WTC11 (cell line): ENCODE measurements at places on chromosomes 3 and 15. TPM values are rescaled to one million over a fixed set of nuclear protein-coding genes. Genes with fewer than 3 reads are reported as not detected.

DNA sequence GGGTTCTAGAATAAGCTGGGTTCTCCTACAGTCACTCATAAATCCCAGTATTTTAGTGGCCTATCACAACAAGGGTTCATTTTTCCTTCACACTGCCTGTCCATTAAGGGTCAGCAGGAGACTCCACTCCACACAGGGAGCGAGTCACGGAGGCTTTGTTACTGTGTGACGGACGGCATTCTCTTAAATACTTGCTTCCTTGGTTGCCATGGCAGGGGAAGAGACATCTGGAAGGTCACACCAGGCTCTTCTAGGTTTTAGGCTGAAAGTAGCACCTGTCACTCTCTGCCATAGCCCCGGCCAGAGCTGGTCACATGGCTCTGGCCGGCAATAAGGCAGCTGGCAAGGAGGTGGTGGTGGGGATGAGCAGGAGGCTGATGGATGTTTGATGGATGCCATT lies 89.4 kb upstream of the ANKRD34C start:
- H3K36me3 ChIP-seq = no peaks in the 10 kb centered on the region
- peaks cover 2% of the 10 kb centered on the region for H3K27me3 ChIP-seq
- H3K27ac ChIP-seq = no peak overlapping the region
- DNase-seq = no peak

The SPG11 gene
- 46.4 to 54.3 TPM (median 50.7 TPM) in 3 replicates for total RNA-seq

- H3K4me3 ChIP-seq = no peak overlapping the region
- H3K4me1 ChIP-seq = peaks cover 13% of the 10 kb centered on the region
- no peak overlapping the region for H3K27ac ChIP-seq
- no peak for DNase-seq
- no peaks in the 10 kb centered on the region; the same call in none of the 2 replicates for H3K27me3 ChIP-seq
Measured at GRCh38 chr15:77866596-77867125, 210.8 kb downstream of the TBC1D2B start.

The GOLGA6L9 gene
- 7.3 to 9.4 TPM (median 8.0 TPM) in 3 replicates for total RNA-seq

- DNase-seq = no peak
- peaks cover 4% of the 10 kb centered on the region; the same call in 1 of the 2 replicates for H3K36me3 ChIP-seq
- peaks cover 21% of the 10 kb centered on the region for H3K27me3 ChIP-seq
- H3K27ac ChIP-seq = no peak overlapping the region
- peaks cover 55% of the 10 kb centered on the region for H3K4me1 ChIP-seq
- no peak overlapping the region for H3K4me3 ChIP-seq
Measured at GRCh38 chr15:67843571-67844387, 3.9 kb upstream of the RNU6-1 start.

The CASR gene
- 0.16 to 0.24 TPM (median 0.21 TPM) in 3 replicates for total RNA-seq

DNA sequence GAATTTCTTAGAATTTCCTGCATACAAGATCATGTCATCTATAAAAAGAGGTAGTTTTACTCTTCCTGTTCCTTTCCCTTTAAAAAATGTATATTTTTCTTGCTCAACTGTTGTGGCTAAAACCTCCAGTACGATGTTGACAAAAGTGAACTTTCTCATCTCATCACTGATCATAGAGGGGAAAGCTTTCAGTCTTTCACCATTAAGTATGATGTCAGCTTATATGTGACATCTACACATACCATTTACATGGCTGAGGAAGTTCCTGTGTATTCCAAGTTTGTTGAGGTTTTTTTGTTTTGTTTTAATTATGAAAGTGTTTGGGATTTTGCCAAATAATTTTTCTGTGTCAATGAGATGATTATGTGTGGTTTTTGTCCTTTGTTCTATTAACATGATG lies 173.6 kb downstream of the PLD1 start:
- no peak for DNase-seq
- H3K27ac ChIP-seq = no peak overlapping the region
- H3K36me3 ChIP-seq = 0 out of 2 replicates have a peak, but pooled peaks cover 3% of the 10 kb centered on the region

GRCh38 chr3:179473565-179473964 lies 22.3 kb upstream of the GNB4 start:
- no peaks in the 10 kb centered on the region for H3K36me3 ChIP-seq
- DNase-seq = no peak
- H3K27me3 ChIP-seq = no peaks in the 10 kb centered on the region
- no peak overlapping the region for H3K4me3 ChIP-seq
- H3K4me1 ChIP-seq = 0 out of 2 replicates have a peak, but pooled peaks cover 2% of the 10 kb centered on the region

GRCh38 chr3:143414571-143415253 lies 295.1 kb downstream of the CHST2 start:
- peaks cover 13% of the 10 kb centered on the region for H3K4me1 ChIP-seq
- H3K4me3 ChIP-seq = no peak overlapping the region
- H3K27me3 ChIP-seq = no peaks in the 10 kb centered on the region

The SPATA12 gene
- total RNA-seq = 0.18 to 0.39 TPM (median 0.37 TPM) in 3 replicates

- no peak overlapping the region for H3K4me3 ChIP-seq
- no peak for DNase-seq
- H3K27me3 ChIP-seq = no peaks in the 10 kb centered on the region
- H3K27ac ChIP-seq = no peak overlapping the region
- H3K4me1 ChIP-seq = 0 out of 2 replicates have a peak, but pooled peaks cover 3% of the 10 kb centered on the region
Measured at GRCh38 chr3:196803891-196804468, 63.7 kb upstream of the SENP5 start.

GRCh38 chr3:122880173-122880572 lies 85.3 kb downstream of the SLC49A4 start:
- H3K4me1 ChIP-seq = peaks cover 6% of the 10 kb centered on the region
- no peak for DNase-seq
- no peak overlapping the region for H3K27ac ChIP-seq
- H3K36me3 ChIP-seq = no peaks in the 10 kb centered on the region
- H3K27me3 ChIP-seq = no peaks in the 10 kb centered on the region
- no peak overlapping the region for H3K4me3 ChIP-seq
